Ureter (tissue), 1 donor: ENCODE measurements at places on chromosomes 13 and 19. TPM values are rescaled to one million over a fixed set of nuclear protein-coding genes. Genes with fewer than 3 reads are reported as not detected.
A peak's percentile ranks its signal among the peaks of the same experiment; 100 is the strongest.

GRCh38 chr13:77893066-77893465, 25.6 kb downstream of the EDNRB start:
- DNase-seq: no peak

DNA sequence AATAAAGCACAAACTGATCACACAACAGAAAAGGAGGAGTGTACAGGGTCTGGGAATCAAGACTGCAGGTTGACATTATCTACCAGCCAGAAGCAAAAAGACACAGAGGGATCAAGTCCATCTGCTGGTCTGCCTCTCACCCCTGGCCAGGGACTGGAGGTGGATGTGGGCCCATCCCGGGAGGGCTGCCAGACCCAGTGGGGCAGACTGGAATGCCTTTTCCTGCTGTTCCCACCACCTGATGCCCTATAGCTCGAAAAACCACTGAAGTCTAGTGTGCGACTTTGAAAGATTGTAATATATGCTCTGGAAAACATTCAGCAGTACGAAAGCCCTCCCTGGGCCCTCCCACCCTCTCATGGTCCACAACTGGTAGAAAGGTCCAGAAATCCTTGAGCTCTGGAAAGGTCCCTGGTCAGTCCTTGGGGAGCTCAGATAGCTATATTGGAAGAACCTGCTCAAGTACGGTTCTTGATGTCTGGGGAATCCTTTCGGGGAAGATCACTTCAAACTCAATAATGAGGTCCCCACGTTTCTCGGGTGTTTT, 2.6 kb downstream of the DNAJB1 start:
- no peak for DNase-seq

- no peak for DNase-seq
Measured at GRCh38 chr19:31166206-31166605, 183.0 kb downstream of the TSHZ3 start.

DNA sequence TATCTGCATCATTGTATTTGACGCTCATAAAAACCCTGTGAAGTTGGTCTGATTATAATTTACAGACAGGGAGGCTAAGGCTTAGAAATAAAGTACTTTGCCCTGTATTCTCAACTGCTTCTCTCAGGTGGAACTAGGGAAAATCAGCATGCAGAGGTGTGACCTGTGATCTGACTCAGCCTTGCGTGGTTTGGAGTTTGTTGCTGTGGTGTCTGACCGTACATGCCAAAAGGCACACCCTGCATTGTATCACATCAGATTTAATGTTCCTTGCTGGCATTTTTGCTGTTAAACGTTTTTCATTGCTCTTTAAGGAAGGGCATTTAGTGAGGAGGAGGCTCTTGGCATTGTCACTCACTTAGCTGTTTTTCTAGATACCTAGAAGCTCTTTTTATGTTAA, 58.8 kb upstream of the C1QTNF9B start:
- DNase-seq: no peak

DNA sequence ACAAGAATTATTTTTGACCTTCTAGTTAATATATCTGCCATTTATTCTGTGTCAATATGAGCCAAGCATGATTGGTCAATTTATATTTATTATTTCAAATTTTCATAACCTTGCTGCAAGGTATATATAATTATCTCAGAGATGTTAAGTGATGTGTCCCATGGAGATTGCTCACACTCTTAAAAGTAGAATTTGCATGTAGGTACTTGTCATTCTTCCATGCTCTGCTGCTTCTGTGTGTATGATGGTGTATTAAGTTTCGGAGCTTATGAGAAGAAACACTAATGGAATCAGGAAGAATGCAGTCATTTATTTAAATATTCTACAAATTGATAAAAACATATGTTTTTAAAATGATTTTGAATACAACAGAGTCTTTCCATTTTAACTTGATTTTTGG, 586.8 kb upstream of the MIR17HG start:
- no peak for DNase-seq

- no peak for DNase-seq
Measured at GRCh38 chr13:35260316-35260715, 216.2 kb downstream of the MAB21L1 start.

DNA sequence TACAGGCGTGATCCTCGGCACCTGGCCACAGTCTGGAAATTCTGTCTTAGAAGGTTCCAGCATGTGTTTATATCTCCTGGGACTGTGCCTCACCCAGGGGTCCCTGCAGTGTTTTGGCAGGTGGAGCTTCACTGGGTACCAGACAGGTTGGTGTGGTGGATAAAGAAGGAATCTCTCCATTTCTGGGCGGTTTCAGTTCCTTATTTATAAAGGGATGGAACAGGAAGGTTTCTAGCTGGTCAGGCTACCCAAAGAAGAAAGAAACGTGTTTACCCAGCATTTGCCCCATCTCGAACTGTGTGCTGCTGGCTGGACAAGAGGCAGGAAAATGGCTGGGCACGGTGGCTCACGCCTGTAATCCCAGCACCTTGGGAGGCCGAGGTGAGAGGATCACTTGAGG, 9.8 kb downstream of the PNPLA6 start:
- DNase-seq: no peak

DNA sequence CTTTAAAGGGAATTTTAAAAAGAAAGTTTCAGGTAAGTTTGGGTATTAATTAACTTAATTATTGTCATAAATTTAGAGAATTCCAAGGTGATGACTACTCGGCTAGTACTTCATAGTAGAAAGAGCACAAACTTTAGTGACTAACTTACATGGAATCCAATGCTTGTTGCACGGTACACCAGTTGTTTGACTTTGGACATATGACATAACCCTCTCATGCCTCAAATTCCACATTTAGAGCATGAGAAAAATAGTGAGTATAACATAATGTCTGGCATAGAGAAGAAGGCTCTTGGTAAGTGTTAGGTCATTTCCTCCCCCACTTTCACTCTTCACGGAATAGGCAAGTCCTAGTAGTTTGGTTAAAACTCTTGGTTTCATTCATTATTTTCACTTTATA, 1249.4 kb upstream of the SLC10A2 start:
- DNase-seq: no peak

- DNase-seq: no peak
Measured at GRCh38 chr19:1428738-1429391, 9.3 kb upstream of the RPS15 start.

DNA sequence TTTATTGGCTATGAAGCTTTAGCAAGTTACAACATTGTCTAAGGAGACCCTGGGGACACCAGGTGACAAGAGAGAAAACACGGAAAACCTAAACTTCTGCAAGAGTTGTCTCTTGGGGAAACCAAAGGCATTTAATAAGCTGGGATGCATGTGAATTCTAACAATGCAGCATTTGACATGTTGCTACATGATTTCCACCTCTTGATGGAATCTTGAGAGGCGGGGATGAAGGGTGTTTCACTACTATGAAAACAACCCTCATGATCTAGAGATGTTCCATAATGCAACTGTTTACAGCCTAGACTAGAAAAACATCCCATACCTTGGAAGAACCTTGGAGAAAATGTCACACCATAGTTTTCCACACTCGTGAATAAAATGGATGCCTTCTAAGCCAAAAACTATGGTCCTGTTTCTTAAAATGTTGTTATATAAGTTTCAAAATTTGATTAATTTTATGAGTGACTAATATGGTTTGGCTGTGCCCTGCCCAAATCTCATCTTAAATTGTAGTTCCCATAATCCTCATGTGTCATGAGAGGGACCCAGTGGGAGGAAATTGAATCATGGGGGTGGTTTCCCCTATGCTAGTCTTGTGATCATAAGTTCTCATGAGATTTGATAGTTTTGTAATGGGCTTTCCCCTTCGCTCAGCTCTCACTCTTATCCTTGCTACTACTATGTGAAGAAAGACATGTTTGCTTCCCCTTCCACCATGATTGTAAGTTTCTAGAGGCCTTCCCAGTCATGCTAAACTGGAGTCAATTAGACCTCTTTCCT, 164.6 kb downstream of the TNFSF13B start:
- no peak for DNase-seq

- no peak for DNase-seq
Measured at GRCh38 chr19:30029721-30030510, 87.9 kb downstream of the URI1 start.

- DNase-seq: peak; percentile 34
Measured at GRCh38 chr13:113905018-113905417, 41.1 kb upstream of the GAS6 start.

DNA sequence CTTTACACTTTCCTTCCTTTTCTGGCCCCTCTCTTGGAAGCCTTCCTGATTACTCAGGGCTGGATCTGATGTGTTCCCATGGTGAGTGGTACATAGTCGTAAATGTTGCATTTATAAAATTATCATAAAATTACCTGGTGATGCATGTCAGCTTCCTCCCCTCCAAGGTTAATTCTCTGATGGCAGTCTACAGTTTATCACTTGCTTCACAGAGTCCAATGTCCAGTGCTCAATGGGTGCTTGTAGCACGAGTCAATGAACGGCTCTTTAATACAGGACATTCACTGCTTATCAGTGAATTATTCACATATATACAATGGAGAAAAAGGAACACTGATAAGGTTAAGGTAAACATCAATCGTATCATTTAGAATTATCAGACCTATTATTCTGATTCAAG, 27.0 kb upstream of the OXGR1 start:
- no peak for DNase-seq

DNA sequence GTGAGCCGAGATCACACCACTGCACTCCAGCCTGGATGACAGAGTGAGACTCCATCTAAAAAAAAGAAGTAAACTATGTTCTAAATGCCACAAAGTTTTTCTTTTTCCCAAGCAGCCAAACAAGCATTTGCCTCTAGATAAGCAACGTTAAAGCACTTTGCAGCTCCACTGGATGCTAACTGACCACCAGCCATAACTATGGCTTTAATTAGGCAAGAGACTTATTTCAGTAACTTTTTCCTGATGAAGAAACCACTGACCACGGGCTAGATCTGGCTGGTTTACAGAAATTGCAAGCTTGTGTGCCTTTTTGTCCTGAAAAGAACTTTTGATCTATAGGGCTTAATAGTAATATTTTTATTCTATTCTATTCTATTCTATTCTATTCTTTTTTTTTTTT, 22.1 kb downstream of the CD70 start:
- DNase-seq: no peak

- no peak for DNase-seq
Measured at GRCh38 chr13:63190742-63191141, 1775.1 kb upstream of the PCDH20 start.

GRCh38 chr13:82439159-82439904, 1442.9 kb downstream of the SLITRK1 start:
- no peak for DNase-seq

DNA sequence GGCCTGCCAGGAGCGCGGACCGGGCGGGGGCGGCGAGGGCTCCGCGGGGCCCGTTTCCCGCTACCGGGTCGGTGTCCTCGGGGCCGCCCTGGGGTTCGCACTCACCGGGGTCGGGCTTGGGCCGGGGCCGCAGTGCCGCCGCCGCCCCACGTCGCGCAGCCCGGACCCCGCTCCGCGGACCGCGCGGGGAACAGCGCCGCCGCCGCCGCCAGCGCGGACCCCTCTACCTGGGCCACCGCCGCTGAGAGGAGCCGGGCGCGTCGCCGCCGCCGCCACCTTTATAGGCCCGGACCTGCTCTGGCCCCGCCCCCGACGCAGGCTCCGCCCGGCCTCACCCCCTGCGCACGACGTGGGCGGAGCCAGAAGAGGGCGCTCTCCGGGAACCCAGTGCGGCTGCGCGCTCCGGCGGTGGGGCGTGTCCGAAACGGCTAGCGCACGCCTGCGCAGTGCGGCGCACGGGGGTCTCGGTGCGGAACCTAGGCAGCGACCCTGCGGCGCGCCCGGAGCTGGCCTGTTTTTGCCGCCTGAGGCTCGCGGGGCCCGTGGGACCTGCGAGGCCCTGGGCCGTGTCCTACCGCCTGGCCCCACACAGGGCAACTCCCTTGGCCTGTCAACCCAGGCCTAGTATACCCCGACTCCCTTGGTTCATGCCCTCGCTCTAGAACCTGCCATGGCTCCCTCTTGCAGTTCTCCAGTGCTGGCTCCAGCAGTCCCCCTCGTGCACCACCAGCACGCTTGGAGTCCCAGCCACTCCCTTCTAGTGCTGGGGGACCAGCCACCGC, at the start of gene MKNK2:
MKNK2 (minus strand) TSS at position 254 of the 782 bp plus-strand sequence. CDS start 393 bp downstream, outside the sequence.
- DNase-seq: peak; percentile 94

GRCh38 chr13:27131906-27132305, 39.7 kb downstream of the USP12 start:
- no peak for DNase-seq

- DNase-seq: no peak
Measured at GRCh38 chr13:91270031-91270430, 77.5 kb upstream of the MIR17HG start.

GRCh38 chr13:78601124-78601873, 2.1 kb downstream of the POU4F1 start:
- no peak for DNase-seq

DNA sequence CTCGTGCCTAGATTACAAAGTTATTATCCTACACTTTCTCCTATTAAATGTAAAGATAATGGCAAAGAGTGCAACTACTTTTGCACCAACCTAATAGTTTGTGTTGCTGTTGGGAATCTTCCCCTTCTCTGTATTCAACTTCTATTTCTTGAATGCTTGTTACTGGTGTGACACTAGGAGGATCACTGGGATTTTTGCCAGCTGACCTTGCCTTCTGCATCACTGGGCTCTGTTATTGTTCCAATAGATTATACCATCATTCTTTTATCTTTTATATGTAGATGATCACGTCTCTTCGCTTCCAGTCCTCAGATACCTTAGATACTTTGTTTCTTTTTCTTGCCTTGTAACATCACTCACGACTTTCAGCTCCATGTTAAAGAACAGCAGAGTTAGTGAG, 3.5 kb upstream of the OR10H4 start:
- DNase-seq: no peak

DNA sequence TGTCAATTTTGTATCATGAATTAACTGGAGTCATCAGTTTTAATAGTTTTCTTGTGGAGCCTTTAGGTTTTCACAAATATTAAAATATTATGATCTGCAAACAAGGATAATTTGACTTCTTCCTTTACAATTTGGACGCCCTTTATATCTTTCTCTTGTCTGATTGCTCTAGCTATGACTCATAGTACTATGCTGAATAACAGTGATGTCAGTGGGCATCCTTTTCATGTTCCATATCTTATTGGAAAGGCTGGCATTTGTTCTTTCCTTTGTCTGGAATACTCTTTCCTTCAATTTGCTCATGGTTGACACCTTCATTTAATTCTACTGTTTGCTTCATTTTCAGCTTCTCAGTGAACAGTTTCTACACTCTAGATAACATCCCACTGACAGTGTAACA, 1129.3 kb downstream of the SLITRK5 start:
- DNase-seq: no peak

MAG gene
- not detected for total RNA-seq

FAM216B gene
- total RNA-seq: not detected

STK11 gene
- total RNA-seq: 51.2 TPM

OR7D2 gene
- not detected for total RNA-seq

ZNF738 gene
- total RNA-seq: 12.2 TPM

SIGLEC7 gene
- 2.4 TPM for total RNA-seq

ZNF441 gene
- total RNA-seq: 17.9 TPM

C3 gene
- 718 TPM for total RNA-seq

SOHLH2 gene
- 9.7 TPM for total RNA-seq

B3GNT8 gene
- 4.6 TPM for total RNA-seq

SHANK1 gene
- 0.29 TPM for total RNA-seq

CEACAM21 gene
- 3.6 TPM for total RNA-seq

C13orf42 gene
- total RNA-seq: not detected

MPND gene
- total RNA-seq: 30.6 TPM

MEIS3 gene
- total RNA-seq: 20.0 TPM

FUT3 gene
- total RNA-seq: 32.0 TPM

THSD1 gene
- 6.0 TPM for total RNA-seq
